PC-3 (cell line): ENCODE measurements at places on chromosomes 11 and 22.

GRCh38 chr11:126232683-126233082, 21.1 kb downstream of the FAM118B start:
- peak; percentile 64 for DNase-seq

DNA sequence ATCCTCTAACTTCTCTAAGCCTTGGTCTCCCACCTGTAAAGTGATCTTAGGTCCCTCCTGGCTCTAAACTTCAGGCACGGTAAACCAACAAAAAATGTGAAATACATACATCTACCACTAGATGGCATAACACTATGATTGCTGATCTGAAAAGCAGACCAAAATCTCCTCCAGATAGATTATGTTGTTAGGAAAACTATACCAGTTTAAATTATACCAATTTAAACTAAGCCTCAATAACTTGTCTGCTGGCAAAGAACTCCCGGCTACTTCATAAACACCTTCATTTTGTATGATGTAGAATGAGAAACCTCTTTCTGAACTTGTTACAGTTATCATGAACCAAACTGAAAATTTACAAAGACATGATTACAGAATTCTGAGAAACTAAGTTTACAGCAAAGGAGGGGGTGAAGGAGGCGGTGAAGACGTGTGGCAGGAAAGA, 85.9 kb downstream of the SBF2 start:
- DNase-seq: peak; percentile 74

GRCh38 chr11:82775736-82776346, 42.2 kb upstream of the FAM181B start:
- peak; percentile 89 for DNase-seq

DNA sequence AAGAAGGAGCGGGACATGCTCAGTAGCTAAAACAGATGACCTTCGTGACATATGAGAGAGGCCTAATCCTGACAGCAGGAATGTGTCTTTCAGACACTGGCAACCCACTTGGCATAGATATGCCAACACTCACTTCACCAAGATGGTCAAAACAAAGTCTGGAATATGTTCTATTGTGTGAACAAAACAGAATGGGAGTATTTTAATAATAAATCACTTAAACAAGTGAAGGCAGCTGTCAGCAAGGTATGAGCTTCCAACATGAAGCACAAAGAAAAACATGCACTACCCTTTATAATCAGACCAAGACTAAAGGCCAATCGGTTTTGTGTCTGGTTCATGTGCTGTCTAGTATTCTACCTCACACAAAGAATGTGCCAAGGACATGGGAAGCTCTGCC, 23.1 kb downstream of the CCDC34 start:
- DNase-seq: no peak

DNA sequence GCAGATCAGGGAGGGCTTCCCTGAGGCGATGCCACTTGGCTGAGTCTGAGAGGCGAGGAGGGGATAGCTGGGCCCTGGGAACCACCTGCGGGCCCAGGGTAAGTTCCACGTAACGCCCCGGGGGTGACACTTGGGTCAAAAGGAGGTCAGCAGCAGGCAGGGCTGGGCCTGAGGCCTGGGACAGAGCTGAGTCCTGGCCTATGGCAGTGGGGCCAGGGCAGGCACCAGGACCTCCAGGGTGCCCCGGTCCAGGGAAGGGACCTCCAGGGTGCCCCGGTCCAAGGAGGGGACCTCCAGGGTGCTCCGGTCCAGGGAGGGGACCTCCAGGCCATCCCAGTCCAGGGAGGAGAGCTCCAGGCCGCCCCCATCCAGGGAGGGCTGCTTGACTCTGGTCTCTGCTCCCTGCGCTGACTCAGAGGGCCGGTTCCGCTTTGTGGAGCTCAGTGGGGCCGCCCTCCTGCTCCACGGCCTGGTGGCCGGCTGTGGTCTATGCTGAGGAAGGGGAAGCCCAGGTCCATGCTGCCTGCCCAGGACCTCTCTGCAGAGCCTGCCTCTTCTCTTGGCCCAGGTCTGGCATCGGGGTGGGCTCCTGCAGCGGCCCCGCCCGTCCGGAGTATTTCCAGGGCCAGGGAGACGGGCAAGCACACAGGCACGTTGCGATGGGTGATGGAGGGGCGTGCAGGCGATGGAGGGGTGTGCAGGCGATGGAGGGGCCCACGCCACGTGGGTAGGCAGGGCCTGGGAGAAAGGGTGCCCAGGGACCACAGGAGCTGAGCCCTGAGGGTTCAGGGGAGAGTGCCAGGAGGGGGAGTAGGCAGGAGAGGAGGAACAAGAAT, 19.5 kb upstream of the WNT7B start:
- DNase-seq: no peak

DNA sequence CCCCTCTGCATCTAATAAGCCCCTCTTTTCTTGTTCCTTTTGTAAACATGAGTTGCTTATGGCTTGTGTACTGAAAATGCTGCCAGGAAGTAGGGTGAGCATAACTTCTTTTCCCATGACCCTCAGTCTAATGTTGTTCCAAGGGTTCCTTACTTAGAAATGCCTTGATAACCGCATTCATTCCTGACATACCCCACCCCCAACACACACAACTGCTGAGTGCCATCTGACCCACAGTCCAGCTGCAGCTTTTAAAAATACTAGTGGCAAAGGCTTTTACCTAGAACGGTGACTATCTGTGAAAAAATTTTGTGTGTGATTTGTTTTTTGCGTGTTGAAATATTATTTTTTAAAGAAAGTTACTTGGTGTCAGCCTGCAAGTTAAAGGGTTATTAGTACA, 52.6 kb downstream of the ARHGAP42 start:
- DNase-seq: peak; percentile 49

- DNase-seq: peak; percentile 21
These were observed 3.4 kb downstream of the LGR4 start for GRCh38 chr11:27468995-27469695.

GRCh38 chr22:42317008-42317407, 46.6 kb upstream of the TCF20 start:
- DNase-seq: no peak

DNA sequence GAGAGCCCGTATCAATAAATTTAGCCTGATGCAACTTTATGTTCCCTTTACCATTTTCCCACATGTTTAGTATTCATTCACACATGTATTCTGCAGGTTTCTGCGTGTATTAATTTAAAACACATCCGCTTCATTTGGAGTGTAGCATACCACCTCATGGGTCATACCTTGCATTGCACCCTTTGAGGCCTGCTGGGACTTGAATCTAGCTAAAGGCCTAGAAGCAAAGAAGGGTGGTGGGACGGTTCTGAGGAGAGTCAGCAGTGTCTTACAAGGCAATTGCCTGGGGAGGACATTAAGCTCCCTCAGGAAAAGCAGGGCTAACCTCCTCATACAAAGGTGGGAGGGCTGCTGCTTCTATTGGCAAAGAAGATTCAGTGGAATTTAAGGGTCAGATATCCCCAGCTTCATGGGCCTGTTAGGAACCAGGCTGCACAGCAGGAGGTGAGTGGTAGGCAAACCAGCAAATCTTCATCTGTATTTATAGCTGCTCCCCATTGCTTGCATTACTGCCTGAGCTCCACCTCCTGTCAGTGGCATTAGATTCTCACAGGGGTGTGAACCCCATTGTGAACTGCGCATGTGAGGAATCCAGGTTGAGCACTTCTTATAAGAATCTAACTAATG, 15.9 kb upstream of the SNX19 start:
- DNase-seq: no peak

DNA sequence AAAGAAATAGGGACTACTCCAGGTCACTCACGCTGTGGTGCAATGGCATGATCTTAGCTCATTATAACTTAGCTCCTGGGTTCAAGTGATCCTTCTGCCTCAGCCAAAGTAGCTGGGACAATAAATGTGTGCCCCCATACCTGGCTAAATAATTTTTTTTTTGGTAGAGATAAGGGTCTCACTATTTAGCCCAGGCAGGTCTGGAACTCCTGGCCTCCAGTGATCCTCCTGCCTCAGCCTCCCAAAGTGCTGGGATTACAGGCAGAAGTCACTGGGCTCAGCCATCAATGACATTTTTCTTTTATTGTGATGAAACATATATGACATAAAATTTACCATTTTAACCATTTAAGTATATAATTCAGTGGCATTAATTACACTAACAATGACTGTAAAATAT, 10.6 kb downstream of the SLC5A4 start:
- no peak for DNase-seq

- no peak for DNase-seq
These were observed 803.5 kb downstream of the BRD1 start for GRCh38 chr22:49023879-49024774.

DNA sequence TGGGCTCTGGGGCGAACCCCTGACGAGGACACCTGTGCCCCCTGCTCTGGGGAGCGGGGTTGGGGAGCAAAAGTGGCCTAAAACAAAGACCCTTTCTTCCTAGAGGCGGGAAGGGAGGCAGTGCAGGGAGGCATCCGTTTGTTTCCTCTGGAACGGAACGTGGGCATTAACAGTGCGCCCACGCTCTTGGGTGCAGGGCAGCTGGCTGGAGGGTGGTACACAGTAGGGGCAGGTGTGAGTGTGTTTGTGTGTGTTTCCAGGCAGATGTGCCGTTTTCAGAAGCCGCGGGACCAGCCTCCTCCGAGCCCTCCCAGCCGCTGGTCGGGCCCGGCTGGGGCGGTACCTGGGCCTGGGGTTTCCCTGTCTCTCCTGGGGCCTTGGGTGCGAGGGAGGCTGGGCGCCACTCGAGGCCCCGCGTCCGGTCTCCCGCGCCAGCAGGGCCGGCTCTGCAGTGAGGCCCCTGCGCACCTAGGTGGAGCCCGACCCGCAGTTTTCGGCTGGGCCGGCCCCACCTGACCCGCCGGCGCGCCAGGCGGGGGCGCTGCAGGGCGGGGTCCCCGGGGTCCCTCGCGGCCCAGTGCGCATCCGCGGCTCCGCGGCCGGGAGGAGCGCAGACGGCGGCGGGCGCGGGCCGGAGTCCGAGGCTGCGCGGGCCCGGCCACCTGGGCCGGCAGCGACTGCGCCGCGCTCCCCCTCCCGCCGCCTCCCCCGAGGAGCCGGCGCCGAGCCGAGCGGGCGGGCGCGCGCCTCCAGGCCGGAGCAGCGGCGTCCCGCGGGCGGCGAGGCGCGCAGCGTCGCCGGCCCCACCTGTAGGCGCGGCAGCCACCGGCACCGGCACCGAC, 1252.7 kb downstream of the BRD1 start:
- no peak for DNase-seq

DNA sequence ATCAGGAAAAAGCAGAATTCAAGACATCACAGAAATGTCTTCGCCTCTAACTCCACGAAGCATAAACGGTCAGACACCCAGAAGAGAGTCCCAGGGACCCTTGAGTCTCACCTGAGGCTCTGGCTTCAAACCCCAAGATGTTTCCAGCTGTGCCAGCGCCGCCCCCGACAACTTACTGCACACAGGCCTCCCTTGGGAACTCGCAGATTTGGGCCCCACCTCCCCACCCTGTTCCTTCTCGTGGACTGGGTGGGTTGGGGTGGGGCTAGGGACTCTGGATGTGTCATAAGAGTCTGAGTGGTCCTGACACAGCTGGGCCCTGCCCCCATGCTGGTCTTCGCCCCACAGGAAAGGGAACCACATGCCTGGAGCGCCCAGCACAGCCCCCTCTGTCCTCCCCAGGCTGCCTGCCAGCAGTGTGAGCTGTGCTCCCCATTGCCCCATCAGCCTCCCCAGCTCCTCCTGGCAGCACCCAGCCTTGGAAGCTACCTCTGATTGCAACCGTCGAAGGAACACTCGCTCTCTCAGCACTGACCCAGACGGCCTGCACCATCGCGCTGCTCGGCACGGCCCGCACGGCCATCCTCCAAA, 147.5 kb downstream of the CRYBB2 start:
- no peak for DNase-seq

GRCh38 chr11:16278273-16278672, 78.1 kb downstream of the SOX6 start:
- DNase-seq: no peak

GRCh38 chr11:61140416-61140815, 20.8 kb downstream of the VPS37C start:
- DNase-seq: no peak

GRCh38 chr11:63666874-63667273, 4.3 kb downstream of the ATL3 start:
- DNase-seq: no peak
